GM23248 (cell line): ENCODE measurements at places on chromosomes 6 and 20.
A peak's percentile ranks its signal among the peaks of the same experiment; 100 is the strongest.

DNA sequence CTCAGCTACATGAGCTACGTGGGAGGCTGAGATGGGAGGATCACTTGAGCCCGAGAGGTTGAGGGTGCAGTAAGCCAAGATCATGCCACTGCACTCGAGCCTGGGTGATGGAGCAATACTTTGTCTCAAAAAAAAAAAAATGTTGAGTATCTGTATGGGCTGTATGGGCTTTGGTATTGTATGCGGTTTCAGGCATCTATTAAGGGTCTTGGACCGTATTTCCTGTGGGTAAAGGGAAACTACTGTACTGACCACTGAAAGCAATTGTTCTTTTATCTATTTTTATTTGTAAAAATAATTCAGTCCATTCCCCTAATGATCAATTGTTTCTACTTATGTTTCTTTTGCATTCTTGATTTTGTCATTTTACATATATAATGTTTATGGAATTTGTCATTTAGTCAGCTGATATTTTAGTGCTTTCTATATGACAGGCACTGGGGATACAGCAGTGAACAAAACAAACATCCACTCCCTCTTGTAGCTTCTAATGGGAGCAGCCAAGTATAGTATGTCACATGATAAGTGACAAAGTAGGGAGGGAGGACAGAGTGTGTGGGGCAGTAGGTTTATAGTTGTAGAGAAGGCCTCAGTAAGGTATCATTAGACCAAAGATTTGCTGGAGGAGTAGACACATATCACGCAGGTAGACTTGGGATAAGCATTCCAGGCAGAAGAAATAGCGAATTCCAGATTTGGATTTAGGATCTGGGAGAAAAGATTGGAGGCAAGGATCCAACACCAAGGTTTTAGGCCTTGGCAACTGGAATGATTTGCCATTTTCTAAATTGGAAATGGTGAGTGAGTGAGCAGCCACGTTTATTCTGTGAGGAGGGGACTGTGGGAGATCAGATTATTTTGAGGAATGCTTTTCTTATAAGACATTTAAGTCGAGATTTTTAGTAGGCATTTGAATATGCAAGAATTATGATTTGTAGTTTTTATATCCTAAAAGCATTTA is 6.0 kb downstream of the PCMT1 start:
- no peak for DNase-seq

DNA sequence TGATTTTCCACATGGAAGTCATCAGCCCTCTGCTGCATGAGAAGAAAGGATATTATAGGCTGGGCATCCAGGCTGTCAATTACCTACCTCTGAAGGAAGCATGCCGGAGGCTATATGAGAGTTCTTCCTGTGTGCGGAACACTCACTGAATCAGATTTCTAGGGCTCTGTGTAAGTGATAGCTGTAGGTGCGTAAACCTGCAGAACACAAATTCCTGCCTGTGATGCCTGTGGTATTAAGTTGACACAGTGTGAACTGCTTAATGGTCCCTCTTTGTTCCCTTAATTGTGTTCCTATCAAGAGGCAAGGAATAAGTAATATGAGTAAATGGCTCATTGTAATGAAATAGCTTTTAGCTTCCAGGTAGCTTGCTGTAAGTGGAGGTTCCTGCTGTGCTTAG is 103.3 kb downstream of the ANKS1A start:
- DNase-seq: no peak

GRCh38 chr20:23092861-23093495 is 6.9 kb upstream of the CD93 start:
- no peak for DNase-seq

- no peak for DNase-seq
Observed at GRCh38 chr6:71209206-71209605, 79.4 kb upstream of the OGFRL1 start.

GRCh38 chr6:42777126-42777822 is 4.6 kb upstream of the BICRAL start:
- DNase-seq: peak; percentile 50

GRCh38 chr6:16705081-16705993 is 55.9 kb downstream of the ATXN1 start:
- no peak for DNase-seq

- no peak for DNase-seq
Observed at GRCh38 chr20:23111307-23111943, 25.3 kb upstream of the CD93 start.

GRCh38 chr6:113599444-113599843 is 257.7 kb upstream of the MARCKS start:
- DNase-seq: no peak

DNA sequence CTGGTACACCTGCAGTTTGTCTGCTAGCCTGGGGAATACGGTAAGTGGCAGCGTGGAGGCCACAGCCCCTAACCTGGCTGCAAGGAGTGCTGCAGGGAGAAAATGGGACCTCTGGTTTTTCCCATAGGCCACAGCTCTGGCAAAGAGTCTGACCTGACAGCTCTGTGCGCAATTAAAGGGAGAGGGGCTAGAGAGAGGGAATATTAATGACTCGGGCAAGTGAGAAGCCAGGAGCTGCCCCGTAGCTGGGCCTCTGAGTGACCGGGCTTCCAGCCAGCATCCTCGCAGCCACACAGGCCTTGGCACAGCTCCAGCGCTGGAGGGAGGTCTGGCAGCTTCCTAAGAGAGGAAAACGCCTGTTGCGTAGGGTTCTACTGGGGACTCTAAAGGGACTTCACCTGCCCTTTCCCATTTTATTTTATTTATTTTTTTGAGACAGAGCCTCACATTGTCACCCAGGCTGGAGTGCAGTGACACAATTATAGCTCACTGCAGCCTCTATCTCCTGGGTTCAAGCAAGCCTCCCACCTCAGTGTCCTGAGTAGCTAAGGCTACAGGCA is 18.2 kb upstream of the OCSTAMP start:
- peak; percentile 74 for DNase-seq

GRCh38 chr6:131277591-131277990 is 142.3 kb downstream of the AKAP7 start:
- DNase-seq: no peak

DNA sequence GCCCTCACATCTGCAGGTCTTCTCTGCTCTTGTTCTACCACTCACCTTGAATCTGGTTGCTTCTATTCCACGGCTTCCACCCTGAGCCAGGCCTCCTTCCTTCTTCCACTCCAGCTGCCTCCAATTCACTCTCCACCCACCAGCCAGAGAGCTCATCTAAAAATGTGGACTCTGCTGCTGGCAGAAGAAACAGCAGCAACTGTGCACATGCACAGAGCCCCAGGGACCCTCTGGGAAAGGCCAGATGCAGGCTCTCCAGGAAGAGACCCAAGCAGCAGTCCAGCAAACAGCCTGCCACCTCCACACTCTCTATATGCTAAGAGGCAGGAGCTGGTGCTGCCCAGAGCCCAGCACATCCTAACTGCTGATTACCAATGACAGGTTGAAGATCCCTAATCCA is 162.6 kb upstream of the TOP1 start:
- DNase-seq: no peak

DNA sequence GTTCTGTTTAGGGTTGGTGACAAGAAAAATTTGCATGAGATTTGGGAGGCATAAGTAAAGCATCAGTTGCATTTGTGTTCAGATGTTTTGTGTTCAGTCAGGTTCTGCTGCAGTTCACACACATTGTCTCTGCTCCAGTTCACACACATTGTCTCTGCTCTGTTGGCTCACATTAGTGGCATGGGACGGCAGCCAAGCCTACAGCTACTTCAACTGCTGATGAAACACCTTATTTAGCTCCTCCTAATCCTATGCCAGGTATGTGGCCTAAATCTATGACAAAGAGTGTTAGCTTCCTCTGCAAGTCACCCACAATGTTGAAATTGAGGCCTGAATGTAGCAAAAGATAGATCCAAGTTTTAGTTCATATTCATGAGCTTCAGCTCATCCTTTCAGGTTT is 278.1 kb upstream of the SYNCRIP start:
- no peak for DNase-seq

DNA sequence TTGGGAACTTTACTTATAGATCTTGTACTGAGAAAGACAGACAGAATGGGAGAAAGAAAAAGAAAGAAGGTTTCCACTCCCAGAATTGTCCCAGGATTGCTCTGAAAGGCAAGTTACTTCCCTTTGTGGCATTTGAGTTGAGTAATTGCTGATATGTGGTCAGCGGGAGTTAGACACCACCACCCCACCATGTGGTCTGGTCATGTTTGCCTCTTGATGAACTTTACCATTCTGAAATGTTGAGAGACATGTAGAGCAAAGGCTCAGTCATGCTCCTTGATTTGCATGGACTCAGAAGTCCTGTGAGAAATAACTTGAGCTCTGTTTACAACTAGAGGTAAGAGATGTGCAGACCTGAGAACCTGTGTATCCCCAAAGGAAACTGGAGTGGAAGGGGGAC is 17.1 kb downstream of the TCF21 start:
- no peak for DNase-seq

DNA sequence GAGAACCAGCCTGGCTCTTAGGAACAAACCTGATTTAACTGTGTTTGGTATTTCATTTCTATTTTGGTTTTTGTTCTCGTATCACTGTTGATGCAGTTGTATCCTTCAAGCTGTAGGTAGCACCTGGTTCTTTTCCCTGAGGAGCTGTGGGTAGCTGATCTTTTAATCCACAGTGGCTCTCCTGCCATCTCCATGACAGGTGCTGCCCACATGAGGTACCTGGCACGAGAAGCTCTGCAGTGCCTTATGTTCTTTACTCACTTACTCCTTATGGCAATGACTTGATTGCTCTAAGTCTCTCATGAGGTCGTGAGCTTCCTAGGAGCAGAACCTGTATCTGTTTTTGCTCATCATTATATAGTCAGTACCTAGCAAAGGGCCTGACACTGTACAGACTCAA is 74.3 kb upstream of the EMILIN3 start:
- DNase-seq: no peak

DNA sequence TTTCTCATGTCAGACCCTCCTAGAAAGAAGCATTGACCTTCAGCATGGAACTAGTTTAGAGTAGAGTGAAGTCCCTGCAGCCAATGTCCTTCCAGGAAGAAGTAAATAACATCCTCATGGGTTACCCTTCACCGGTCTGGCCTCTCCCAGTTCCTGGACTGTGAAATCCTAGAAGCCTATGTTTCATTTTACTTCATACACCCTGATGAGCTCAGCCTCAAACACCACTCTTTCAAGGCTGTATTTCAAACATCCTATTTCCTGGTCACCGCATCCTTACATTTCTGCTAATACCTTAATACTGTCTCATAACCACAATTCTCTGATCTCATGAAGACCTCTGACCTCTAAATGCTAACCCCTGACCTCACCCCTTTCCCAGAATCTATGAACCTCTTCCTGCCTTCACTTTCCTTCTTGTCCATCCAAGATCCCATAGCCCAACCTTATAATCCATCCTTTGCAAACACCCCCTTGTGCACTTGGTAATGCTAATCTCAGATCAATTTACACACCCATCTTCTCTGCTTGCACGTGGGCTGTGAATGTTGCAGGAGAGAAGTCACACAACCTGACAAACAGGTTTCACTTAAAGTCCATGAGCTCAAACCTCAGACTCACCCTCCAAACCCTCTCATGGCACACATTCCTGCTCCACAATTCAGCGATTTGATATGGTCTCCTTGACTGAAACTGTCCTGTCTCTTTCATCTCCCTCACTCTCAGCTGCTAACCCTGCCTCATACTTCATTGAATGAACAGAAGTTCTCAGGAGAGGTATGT is 30.2 kb downstream of the SLC2A10 start:
- peak; percentile 18 for DNase-seq

DNA sequence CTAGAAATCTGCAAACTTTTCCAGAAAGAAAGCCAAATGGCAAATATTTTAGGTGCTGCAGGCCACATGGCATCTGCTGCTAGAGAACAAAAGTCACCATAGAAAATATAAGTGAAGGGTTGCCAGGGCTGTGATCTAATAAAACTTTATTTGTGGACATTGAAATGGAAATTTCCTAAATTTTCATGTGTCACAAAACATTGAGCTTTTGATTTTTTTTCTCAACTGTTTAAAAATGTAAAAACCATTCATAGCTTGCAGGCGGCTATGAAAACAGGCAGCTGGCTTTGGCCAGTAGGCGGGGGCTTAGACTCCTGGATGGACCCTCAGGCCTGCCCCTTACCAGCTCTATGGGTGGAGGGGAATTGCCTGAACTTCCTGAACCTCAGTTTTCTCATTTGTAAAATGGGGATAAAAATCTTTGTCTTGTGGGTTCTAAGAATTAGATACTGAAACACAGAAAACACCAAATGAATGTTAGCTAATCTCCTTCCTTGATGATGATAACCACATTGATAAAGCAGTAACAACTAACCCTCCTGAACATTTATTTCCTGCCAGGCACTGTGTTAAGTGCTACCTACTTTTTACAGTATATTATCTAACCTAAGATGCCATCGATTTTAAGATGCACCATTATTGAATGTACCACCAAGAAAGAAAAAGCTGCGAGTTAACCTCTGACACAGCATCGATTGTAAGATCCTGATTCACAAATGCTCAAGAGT is 85.5 kb downstream of the SLC22A23 start:
- DNase-seq: no peak

- no peak for DNase-seq
Observed at GRCh38 chr6:136070815-136071214, 179.3 kb downstream of the MTFR2 start.

- no peak for DNase-seq
Observed at GRCh38 chr6:61953851-61954250, 332.2 kb downstream of the KHDRBS2 start.

GRCh38 chr6:125853168-125853567 is 62.4 kb downstream of the NCOA7 start:
- no peak for DNase-seq

- DNase-seq: no peak
Observed at GRCh38 chr6:102742028-102742427, 1348.5 kb downstream of the GRIK2 start.
